ENCODE measurements at places on chromosomes 2 and 18. TPM values are rescaled to one million over a fixed set of nuclear protein-coding genes. Genes with fewer than 3 reads are reported as not detected.

VWA3B gene
- polyA plus RNA-seq, result not detected

TBR1 gene
- polyA plus RNA-seq, result 0.11 TPM

UGT1A4 gene
- not detected for polyA plus RNA-seq

AFF3 gene
- polyA plus RNA-seq, result 0.56 TPM

DARS1 gene
- polyA plus RNA-seq, result 30.4 TPM

ZAP70 gene
- polyA plus RNA-seq, result 0.56 TPM

ADGRF3 gene
- not detected for polyA plus RNA-seq

NFU1 gene
- 30.2 TPM for polyA plus RNA-seq

TMEM17 gene
- 1.4 TPM for polyA plus RNA-seq

NXPH2 gene
- not detected for polyA plus RNA-seq

Data from adipose tissue (tissue), 3 donors.